ENCODE measurements at places on chromosomes 11 and 22. TPM values are rescaled to one million over a fixed set of nuclear protein-coding genes. Genes with fewer than 3 reads are reported as not detected.

Gene P4HA3
- 0.86 TPM for polyA plus RNA-seq

Gene SLC22A6
- polyA plus RNA-seq, result 19.7 TPM

Gene SCGB1A1
- polyA plus RNA-seq, result not detected

Gene SYT7
- 4.8 TPM for polyA plus RNA-seq

Gene NAALAD2
- polyA plus RNA-seq, result 23.8 TPM

Gene NFAM1
- polyA plus RNA-seq, result 1.1 TPM

DNA sequence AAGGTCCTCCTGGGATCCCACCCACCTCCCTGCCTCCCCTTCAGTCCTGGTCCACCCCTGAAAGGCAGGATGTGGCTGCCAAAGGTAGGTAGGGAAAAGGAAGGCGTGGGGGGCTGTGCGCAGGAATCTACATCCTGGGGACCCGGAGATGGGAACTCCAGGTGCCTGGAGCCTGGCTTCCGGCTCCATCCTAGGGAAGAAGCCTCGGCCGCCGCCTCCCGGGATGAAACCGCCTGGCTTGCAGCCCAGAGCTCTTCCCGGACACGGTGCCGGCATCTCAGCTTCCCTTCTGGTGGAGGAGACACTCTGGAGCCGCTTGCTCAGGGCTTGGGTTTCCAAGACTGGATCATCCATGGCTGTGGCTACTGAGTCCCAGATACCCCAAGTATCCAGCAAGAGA is 33.3 kb upstream of the PDGFB start:
- DNase-seq, result no peak

GRCh38 chr22:41681616-41682015 is 7.1 kb downstream of the SNU13 start:
- DNase-seq, result no peak

GRCh38 chr11:68213135-68213515 is at the start of gene KMT5B:
Gene KMT5B (minus strand): TSS chr11:68213296. CDS start chr11:68190076, 23,220 bp downstream.
- no peak for DNase-seq

- DNase-seq, result no peak
Observed at GRCh38 chr11:120306519-120307242, 18.4 kb upstream of the TLCD5 start.

DNA sequence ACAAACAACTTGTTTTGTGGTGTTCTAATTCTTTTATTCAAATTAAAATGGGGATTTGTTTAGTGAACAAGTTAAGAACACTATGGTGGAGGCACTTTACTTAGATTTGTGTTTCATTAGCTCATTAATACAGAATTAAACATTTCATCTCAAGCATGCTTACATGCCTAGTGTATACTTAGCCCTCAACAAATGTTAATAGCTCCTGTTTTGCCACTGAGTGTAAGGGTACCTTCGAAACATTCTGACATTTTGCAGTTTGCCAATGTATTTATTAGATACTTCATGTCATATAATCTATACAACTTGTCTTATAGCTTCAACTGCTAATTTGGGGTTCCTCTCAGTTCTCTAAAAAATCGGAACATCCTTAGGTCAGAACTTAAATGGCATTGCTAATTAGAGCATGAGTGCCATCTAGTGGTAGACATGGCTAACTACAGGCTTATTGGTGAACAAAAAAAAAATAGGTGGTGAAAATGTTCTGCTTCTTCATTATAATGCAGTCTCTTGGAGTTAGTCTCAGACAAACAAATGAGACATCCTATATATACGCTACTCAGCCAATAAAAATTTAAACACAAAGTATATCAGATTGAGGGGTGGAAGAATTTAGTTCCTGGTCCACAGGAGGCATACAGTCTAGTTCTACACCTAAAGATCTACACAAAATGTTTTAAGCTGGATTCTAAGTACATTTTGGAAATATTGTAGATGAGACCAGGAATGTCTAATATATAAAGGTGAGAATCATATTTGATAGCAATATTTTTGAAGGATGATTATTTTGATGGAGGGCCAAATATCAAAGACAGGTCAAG is 4.9 kb upstream of the CNTN5 start:
- DNase-seq, result peak; percentile 47

- DNase-seq, result no peak
Observed at GRCh38 chr22:49372530-49373288, 455.0 kb downstream of the BRD1 start.

DNA sequence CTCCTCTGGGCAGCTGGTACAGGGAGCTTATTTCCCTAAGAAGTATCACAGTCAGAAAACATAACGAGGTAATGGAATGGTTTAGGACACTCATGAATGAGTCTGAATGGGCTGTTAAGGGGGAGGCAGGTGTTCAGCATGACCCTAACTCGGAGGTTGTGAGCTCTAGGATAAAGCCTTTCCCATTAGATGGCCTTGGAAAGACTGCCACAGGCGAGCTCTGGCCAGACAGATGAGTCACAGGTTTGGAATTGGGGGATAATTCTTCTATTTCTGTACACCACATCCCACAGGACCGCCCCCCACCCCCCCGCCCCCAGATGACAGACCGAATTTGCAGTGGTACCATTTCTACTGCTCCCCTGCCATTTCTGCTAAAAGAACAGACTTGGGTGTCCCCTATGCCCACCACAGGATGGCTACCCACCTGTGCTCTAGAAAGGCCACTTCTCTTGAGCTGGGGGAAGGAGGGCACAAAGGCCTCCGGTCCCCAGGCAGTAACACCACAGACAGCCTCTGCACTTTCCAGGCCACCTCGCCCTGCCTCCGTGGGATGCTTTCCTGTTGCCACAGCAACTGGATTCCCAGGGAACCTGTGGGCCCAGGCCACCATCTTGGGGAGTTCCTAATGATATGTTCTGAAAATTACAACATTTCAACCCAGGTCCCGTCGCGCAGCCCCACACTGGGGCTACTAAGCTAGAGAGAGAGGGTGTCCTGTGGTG is 76.7 kb downstream of the TRIM29 start:
- no peak for DNase-seq

GRCh38 chr11:125426818-125427528 is 69.1 kb downstream of the FEZ1 start:
- no peak for DNase-seq

DNA sequence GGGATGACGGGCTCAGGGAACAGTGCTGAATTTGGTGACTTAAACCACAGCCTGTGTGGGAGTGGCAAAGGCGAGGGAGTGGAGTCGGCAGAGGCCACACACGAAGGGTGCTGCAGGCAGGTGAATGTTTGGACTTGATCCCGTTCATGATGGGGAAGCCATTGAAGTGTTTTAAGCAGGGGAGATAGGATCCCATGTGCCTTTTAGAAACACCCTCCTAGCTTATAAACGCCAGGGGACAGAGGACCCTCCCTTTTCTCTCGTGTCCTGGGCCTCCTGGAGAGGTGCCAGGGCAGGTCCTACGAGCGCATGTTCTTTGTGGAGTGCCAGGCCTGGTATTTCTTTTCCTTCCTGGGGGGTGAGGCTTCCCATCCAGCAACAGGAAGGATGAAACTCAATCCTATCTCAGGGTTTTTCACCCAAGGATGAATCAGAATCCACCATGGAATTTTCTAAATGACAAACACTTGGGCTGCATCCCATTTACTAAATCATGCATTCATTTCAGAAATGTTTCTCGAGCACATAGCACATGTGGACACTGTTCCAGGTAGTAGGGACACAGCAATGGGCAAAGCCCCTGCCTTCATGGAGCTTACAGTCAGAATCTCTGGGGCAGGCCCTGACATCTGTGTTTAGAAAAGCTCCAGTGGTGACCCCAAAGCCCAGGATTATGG is 59.6 kb downstream of the CHRDL2 start:
- DNase-seq, result no peak

GRCh38 chr11:29844701-29845379 is 172.0 kb downstream of the KCNA4 start:
- DNase-seq, result no peak

DNA sequence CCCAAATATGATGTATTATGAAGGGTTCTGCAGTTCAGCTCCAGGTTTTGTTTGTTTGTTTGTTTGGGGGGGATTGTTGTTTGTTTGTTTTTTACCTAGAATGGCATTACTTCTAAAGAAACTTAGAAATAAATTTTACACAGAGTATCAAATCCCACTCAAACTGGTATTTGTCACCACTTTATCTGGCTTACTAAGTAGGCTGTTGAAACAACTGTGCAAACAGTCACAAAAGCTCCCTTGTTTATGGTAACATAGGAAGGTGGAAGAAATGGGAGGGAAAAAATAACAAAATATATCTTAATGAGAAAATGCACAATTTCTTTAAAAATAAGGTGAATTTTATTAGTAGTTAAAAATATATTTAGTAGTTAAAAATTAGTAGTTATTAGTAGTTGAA is 108.3 kb upstream of the ANO5 start:
- no peak for DNase-seq

DNA sequence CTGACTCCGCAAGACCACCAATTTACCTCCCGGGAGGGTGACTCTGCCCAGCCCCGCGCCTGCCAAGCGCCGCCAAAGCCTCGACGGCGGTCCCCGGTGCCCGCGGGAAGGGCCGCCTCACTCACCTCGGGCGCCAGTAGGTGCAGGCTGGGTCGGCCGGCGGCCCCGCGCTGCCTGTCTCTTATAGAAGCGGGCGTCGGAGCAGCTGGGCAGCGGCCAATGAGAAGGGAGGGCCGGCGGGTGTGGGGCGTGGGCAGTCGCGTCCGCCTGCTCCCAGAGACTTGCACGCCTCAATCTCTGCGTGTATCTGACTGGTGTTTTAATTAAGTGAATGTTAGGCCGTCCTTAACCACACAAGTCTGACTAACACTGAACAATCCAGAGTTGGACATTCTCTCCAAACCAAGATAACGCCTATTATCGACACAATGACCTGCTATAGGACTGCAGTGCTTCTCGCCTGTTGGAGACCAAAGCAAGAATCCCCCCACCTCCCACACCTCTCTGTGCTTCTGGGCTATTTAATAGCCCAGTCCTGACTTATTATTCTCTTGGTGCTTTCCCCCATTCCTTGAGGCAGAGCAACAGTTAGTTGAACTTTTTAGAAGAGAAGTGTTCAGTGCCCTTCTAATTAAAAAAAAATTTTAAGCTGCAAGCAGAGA is at the start of gene TPH1:
TPH1 (minus strand) TSS at position 154 of the 662 bp plus-strand sequence. CDS start 5,507 bp downstream, outside the sequence.
- peak; percentile 12 for DNase-seq

GRCh38 chr11:47296045-47296444 is 26.1 kb downstream of the MADD start:
- DNase-seq, result no peak

- no peak for DNase-seq
Observed at GRCh38 chr11:78694152-78694551, 119.5 kb upstream of the NARS2 start.

Data from renal cortex interstitium (tissue), 15 donors.